ENCODE measurements at places on chromosomes 16 and 17.

- peak; percentile 96 for DNase-seq
Observed at GRCh38 chr17:66459811-66460270, 157.4 kb downstream of the PRKCA start.

DNA sequence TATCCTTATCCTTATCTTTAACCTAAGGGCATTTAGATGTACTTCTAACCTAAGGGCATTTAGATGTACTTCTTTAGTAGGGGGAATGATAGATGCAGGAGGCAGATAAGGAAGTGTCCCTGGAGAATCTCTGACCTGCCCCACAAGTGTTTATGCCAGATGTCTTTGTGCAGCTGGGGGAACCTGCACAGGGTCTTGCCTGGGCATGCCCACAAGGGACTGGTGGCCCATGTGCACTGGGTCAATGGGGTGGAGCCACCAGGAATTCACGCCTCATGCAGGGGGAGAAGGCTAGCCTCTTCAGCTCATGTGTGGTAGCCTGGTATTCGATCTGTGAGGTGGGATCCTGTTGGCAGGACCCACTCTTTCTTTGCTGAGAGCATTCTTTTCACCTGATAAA, 38.0 kb downstream of the CA10 start:
- no peak for DNase-seq

- no peak for DNase-seq
Observed at GRCh38 chr17:32927201-32927723, 691 bp upstream of the TMEM98 start.

GRCh38 chr16:27517664-27518063, 32.0 kb downstream of the GTF3C1 start:
- no peak for DNase-seq

DNA sequence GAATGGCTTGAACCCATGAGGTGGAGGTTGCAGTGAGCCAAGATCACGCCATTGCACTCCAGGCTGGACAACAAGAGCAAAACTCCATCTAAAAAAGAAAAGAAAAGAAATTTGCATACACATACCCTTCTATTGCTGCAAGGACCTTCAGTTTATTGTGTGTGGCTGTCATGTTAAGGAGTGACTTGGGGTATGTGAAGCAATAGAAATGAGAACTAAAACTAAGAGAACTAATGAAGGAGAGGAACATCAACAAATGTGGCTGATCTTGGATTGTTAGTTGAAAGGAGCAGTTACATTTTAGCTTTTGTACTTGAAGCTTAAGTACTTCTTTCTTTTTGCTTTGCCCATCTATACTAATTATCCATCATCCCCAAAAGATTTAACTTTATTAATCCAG, 12.7 kb upstream of the NSRP1 start:
- DNase-seq = no peak

Measured in fibroblast of upper back skin (primary cell).